Putamen (tissue), 1 donor: ENCODE measurements at places on chromosomes 7 and 10.

DNA sequence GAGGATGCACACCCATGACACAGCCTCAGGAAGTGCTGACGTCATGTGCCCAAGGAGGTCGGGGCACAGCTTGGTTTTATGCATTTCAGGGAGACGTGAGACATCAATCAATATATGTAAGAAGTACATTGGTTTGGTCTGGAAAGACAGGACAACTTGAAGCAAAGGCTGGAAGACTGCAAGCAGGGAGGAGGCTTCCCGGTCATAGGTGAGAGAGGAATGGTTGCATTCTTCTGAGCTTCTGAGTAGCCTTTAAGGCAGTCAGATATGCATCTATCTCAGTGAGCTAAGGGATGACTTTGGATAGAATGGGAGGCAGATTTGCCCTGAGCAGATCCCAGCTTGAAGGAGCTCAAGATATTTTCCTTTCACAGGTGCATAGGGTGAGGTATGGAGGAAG lies 349.5 kb downstream of the TYW1 start:
- DNase-seq, result no peak

GRCh38 chr7:51467384-51468017 lies 150.9 kb upstream of the COBL start:
- DNase-seq, result no peak

DNA sequence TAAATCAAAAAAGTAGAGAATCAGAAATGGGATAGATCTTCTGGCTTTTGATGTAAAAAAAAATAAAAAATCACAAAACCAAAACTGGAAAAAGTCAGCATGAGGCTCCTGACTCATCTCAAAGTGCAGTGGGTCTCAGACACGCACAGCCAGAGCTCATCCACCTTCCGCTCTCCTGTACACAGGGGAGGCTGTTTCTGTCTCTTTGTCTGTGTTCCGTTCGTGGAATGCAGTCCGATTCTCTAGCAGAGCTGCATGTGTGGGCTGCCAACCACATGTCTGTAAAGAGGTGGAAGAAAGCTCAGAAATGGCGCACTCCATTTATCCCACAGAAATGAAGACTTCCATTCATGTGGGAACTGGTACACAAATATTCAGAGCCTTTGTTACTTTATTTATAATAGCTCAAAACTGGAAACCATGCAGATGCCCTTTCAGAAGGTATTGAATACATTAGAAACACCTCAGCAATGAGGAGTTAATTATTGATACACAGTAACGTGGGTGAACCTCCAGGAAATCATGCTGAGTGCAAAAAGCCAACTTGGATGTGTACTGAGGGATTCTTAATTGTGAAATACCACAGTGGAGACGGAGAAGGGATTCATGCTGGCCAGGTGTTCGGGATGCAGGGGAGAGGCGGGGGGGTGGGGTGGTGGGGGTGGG lies 123.3 kb downstream of the TRRAP start:
- DNase-seq, result peak; percentile 50

- DNase-seq, result no peak
Observed at GRCh38 chr10:117830205-117830604, 216.5 kb downstream of the RAB11FIP2 start.

DNA sequence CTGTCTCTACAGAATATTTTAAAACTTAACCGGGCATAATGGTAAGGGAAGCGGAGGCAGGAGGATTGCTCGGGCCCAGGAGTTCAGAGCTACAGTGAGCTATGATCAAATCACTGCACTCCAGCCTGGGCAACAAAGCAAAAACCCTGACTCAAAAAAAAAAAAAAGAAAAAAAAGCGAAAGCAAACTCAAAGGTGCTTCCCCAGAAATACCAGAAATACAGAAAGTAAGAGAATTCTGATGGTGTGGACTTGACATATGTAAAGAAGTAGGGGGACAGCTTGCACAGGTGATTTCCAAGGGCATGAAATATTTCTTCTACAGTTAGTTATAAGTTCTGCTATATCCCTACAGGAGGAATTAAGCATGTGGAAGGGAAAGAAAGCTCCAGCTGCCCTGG lies 69.7 kb upstream of the APBB1IP start:
- no peak for DNase-seq

DNA sequence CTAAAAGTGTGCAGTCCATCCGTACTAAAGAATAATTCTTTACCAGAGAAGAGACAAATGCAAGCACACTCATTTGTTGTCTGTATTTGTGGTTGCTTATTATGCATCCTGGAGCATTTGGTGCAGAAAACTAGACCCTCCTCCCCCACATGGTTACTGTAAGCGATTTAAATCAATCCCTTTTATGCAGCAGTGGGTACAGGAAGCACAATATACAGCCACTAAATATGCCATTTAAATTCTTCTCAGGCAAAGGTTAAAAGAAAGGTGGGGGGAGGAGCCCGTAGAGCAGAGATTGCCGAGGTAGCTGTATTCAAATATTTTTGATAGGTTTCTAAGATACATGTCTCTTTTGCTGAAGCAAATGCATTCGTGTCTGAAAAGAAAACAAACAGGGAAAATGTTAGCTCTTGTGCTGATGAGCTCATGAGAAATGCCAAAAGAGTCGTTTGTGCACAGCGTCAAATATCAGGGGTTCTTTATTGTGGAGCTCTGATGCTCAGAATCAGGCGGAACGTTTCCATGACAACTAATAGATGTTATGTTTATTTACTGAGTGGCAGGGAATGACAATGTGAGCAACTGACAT lies 131.3 kb upstream of the NPVF start:
- peak; percentile 75 for DNase-seq

DNA sequence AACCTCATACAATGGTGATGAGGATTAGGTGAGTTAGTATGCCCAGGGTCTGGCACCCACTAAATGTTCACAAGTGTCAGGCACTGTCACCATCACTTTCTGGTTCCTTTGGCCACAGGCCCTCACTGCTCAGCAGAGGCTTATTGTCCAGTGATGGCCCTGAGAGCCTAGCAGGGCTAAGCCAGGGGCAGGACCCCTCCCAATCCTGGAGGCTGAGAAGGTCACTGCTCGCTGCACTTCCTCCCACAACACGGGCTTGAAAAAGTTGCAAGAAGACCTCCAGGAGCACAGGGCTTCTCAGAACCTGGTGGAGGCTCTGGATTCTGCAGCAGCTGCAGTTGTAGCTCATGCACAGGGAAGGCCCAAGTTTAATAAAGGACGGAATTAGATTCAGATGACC lies 48.1 kb downstream of the DRGX start:
- no peak for DNase-seq

- no peak for DNase-seq
Observed at GRCh38 chr7:148791546-148791945, 92.5 kb downstream of the EZH2 start.

- no peak for DNase-seq
Observed at GRCh38 chr10:87804939-87805569, 13.0 kb downstream of the ATAD1 start.

- no peak for DNase-seq
Observed at GRCh38 chr10:85602713-85603112, 763.9 kb downstream of the GRID1 start.

DNA sequence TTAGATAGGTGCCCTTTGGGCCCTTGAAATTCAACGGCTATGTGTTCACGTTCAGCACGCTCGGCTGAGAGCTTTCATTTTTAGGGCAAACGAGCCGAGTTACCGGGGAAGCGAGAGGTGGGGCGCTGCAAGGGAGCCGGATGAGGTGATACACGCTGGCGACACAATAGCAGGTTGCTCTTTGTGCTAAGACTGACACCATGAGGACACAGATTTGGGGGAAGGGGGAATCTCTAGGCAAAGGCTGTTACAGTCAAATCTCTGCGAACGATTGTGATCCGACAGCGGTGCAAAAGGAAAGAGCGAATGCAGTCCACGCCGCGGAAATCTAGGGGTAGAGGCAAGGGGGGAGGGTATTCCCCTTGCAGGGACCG lies 667 bp downstream of the KLLN start:
- DNase-seq, result peak; percentile 63

DNA sequence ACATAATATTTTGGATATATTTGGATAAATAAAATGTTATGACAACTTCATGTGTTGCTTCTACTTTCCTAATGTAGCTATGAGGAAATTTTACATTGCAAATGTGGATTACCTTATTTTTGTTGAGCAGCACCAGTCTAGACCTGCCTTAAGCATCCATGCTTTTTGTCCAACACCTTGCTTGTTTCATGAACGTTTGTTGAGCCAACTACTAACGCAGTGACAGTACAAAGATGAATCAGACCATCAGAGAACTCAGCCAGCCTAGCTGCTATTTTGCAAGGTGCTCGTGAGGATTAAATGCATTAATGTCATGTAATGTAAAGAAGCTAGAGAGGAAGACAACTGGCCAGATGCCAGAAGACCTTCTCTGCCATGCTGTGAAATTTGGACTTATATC lies 1.1 kb upstream of the ZC3HAV1L start:
- no peak for DNase-seq

GRCh38 chr7:88462799-88463198 lies 156.1 kb upstream of the STEAP4 start:
- DNase-seq, result no peak

DNA sequence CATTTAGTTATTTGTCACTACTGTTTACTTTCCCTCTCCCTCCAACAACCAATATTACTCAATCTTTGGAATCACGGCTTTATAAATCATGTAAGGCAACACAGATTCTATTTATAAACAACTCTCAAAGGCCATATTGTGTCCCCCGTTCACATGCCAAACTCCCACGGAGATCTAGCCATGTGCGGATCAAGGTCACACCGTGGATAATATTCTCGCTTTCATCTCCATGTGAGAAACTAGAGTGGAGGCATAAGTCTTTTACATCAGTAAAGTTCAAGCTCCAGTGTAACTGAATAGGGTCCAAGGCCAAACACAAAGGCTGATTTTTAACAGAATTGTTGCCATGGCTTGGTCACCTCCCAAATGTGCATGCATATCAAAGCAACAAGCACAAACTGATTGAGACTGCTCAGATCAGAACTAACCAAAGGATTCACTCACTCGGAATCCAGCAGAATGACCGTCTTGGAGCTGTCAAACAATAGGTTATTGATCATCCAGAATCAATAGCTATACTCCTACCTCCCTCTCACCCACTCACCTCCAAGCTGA lies 569.5 kb upstream of the LRRN3 start:
- DNase-seq, result no peak

- DNase-seq, result no peak
Observed at GRCh38 chr10:54958844-54959243, 157.8 kb upstream of the PCDH15 start.

DNA sequence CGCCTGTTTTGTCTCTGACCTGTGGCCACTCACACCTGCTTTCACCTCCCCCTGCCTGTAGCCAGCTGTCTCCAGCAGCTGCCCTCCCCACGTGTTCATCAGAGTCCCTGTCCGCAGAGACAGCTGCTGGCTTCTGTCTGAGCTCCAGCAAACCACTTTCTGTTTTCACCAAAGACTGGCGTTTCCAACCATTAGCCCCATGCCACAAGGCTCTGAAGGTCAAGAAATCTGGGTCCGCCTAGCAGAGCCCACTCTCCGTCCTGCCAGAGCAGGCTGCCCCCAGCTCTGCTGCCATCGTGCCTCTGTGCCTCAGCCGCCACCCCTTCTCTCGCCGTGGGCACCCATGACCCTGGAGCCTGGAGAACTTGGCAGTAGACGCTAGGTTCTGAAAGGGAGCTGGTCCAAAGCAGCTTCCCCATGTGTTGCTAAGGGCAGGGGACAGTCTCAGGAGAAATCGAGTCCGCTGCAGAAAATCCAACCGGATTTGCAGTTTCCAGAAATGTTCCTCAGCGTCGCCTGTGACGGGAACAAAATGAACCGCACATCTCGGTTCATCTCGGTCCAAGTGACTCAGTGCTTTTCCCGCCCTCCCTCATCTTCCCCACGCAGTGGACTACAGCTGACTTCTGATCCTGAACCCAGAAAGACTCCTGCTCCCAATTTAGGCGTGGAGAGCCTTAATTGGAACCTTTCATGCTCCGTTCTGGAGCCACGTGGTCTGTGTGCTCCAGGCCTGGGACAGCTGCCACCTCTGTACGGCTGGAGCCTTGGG lies 28.0 kb downstream of the TMEM120A start:
- DNase-seq, result no peak

DNA sequence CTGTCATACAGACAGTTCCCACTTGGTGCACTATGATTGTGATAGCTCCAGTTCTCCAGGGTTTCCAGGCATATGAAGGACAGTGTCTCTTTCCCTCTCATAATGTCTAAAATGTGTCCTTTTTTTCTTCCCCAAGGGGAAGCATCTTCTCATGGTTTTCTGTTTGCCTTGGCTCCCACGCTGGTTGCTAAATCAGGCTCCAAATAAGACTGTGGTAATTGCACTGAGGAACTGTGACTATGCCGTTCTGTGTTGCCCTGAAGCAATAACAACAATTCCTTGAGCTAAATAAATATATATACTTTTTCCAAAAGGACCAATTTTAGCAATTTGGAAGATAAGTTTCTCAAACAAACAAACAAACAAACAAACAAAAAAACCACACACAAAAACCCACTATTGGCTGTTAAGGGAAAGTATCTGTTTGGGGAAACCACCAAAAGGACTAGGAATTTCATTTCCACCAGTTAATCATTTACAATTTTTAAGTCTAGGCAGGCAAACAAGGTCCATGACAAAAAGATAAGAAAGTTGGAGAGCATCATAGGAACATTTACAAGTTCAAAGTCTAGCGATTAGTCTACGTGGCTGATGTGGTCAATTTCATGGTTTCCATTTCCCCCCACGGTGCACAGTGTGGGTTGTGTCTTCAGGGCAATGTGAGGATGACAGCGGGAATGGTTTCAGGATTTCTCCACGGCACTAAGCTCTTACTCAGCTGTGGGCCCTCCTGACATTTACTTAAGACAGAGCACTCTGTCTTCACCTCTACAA lies 62.4 kb downstream of the THNSL1 start:
- no peak for DNase-seq

DNA sequence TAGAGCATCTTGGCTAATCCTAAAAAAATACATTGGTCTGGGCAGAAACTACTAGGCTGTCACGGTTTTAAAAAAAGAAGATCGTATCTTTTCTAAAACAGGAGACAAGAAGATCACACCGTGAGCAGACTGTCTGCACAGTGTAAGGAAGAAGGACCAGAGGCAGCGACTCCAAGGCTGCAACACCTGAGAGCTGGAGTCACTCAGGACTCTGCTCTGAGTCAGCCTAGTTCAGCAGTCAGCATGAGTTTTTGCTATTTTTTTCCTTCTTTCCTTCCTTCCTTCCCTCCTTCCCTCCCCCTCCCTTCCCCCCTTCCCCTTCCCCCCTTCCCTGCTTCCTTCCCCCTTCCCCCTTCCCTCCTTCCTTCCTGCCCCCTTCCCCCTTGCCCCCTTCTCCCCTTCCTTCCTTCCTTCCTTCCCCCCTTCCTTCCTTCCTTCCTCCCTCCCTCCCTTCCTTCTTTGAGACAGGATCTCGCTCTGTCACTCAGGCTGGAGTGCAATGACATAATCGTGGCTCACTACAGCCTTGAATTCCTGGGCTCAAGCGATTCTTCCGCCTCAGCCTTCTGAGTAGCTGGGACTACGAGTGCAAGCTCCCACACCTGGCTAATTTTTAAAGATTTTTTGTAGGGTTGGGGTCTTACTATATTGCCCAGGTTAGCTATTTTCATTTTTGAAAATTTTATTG lies 24.4 kb downstream of the BAG3 start:
- no peak for DNase-seq

- no peak for DNase-seq
Observed at GRCh38 chr10:115001506-115002381, 63.7 kb downstream of the TRUB1 start.

- no peak for DNase-seq
Observed at GRCh38 chr7:23061327-23061726, 44.3 kb upstream of the KLHL7 start.

GRCh38 chr10:90887555-90887954 lies 15.8 kb downstream of the RPP30 start:
- DNase-seq, result no peak
